WERI-Rb-1 (cell line): ENCODE measurements at places on chromosomes 5 and 9.

DNA sequence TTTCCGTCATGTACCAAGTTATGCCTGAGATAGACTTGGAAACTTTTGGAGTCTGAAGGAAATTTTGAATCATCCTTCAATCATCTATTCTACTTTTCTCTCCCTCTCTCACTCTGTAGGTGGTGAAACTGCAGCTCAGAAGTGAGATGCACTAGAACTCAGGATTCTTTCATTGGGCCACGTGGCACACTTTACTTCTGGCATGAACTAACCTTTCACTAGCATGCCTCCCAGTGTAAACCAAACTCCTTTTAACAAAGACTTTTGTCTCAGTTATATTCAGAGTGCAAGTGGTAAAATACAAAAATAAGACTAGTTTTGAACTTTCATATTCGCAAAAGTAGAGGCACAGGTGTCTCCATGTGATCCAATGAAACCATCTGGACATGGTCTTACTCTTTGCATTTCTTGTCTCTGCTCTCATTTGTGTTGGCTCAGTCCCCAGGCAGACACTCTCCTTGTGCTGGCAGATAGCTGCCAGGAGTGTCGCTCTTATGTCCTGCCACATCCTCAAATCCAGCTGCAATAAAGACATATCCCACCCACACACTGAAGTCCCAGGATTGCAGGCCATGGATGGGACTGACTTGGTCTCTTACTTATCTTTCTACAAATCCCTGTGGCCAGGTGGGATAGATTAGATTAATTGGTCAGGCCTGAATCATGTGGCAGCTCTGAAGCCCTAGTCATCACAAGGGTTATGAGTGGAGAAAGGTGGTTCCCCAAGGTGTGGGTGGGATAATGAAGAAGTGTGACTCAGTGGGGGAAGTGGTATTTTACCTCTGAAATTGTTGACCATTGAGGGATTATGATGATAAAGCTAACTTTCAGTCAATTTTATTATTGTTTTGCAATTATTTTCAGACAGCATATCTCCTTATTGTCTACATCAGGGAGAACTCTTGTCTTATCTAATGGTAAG, 267.5 kb downstream of the GABRB2 start:
- no peak for DNase-seq

- DNase-seq = no peak
These were observed 453.3 kb downstream of the KDM4C start for GRCh38 chr9:7210854-7211637.

DNA sequence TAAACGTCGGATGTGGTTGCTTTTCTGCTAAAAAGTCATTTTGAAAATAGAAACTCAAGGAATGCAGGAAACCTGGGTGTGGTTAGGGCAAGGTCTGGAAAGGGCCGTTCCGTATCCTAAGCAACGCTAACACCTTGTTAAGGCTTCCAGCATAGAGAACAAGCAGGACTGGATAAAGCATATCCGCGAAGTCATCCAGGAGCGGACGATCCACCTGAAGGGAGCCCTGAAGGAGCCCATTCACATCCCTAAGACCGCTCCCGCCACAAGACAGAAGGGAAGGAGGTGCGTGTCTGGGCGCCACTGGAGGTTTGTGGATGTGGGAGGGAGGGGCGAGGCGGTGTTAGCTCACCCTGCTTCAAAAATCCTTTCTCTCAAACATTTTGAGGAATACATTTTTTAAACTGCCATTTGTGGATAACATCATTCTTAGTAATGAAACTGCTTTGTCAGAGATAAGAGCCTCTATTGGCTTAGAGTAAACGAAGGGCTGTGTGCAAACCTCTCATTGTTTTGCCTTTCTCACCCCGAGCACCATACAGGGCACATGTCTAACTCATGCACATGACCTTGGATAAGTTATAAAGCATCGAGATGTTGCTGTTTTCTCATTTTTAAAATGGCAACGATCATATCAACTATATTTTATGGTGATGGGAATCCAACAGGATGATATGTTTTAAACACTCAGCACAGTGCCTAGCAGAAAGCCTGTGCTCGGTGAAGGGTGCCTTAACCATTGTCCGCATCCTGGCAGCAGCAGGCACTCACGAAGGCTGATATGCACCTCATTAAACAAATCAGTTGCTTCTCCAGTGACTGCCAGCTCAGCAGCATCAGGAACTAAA, 175.7 kb upstream of the OTULINL start:
- no peak for DNase-seq

DNA sequence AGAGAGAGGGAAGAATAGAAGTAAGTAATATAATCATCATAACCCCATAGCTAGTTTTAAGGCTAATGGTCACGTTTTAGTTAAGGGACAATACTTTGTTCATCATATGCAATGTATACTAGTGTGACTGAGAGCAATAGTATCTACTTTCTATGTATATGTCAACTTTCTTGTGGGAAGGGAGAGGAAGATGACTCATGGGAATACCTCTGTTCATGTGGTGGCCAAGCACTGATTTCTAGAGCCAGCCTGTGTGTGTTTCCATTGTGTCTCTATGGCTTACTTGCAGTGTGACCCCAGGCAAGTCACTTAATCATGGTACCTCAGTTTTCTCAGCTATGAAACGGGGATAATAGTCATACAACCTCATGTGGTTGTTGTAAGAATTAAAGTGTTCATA, 639.6 kb downstream of the CETN3 start:
- DNase-seq = no peak

DNA sequence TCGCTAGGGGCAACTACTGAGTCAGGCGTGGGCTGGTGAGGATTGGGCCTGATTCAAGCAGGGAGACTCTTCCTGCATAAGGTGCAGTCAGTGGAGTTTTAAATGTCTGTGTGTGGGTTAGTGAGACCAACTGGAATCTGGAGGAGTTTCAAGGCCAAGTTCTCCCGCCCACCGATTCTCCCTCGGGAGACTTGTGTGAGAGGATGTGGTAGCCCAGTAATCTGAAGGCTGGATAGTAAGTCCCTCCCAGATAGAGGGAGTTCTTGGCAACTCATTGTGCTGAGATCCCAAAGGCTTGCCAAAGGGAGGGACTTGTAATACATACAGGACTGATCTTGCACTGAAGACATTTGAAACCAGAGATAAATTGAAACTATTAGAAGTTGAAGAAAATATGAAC, 51.8 kb downstream of the WDR36 start:
- no peak for DNase-seq

- no peak for DNase-seq
These were observed 133.9 kb downstream of the TLE4 start for GRCh38 chr9:79705704-79706103.

- DNase-seq = no peak
These were observed 15.2 kb downstream of the RAPGEF1 start for GRCh38 chr9:131724683-131725082.

DNA sequence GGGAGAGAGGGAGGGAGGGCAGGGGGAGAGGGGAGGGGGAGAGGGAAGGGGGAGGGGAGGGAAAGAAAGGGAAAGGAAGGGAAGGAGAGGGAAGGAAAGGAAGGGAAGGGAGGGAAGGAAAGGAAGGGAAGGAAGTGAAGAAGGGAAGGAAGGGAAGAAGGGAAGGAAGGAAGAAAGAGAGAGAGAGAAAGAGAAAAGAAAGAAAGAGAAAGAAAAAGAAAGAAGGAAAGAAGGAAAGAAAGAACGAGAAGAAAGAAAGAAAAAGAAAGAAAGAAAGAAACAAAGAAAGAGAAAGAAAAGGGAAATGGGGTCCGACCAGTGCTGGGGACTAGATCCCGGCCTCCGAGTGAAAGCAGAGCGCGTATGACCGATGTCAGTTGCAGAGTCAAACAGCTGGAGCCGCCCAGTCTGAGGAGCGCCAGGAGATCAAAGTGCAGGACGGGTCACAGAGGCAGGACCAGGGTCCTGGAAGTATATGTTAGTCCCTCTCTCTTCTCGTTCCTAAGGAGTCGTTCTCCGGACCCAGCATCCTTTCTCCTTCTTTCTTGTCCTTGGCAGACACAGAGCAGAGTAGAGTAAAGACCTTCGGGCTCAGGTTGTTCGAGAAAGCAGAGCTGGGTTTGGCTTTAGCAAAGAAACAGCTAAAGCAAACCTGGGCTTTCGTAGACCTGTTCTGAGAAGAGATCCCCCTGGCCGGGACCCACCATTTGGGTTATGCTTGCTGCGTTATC, 305.4 kb upstream of the MSX2 start:
- no peak for DNase-seq

GRCh38 chr5:665541-665955, 27.6 kb downstream of the TPPP start:
- peak; percentile 64 for DNase-seq

GRCh38 chr5:139335811-139336210, 5.8 kb upstream of the PAIP2 start:
- no peak for DNase-seq

GRCh38 chr5:69209602-69210001, 20.2 kb downstream of the CENPH start:
- no peak for DNase-seq

DNA sequence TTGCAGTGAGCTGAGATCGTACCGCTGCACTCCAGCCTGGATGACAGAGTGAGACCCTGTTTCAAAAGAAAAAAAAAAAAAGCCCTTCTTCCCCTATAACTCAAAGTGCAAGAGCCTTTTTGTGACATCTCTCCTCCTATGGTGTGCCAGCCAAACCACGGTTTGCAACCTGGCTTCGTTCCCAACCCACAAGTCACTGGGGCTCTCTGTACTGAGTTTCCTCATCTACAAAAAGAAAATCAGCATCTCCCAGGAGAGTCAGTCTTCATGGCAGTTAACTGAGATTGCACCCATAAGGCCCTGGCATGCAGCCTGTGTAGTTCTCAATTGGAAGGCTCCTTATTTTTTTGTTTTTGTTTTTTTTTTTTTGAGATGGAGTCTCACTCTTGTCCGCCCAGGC, 14.8 kb downstream of the ODF2 start:
- no peak for DNase-seq

DNA sequence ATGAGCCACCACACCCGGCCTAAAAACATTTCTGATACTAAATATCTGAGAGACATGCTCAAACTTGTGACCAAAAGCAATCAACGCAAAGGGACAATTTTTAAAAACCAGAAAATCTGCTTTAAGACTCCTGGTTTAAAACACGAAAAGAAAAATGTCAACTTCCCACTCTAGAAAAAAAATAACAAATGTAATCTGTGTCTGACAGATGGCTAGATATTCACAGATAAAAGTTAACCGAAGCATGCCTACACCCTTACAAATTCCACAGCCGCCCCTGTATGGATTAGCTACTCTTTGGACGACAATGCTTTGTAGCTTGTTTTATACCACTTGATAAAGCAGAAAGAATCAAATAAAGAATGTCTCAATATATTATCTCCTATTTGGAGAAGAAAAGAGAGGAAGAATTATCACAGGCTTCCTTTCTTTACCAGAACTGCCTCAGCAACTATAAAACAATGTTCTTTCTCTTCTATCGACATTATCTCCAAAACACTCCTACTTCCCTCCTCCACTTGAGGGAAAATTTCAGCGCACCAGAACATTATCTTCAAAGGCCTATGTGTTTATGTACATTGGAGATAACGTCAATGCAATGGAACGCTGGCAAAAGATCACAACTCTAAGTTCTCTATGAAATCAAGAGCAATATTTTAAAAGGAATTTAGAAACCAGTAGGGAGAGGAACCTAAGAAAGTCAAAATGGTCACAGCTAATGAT, 26.2 kb downstream of the CEMIP2 start:
- DNase-seq = no peak

GRCh38 chr9:17656889-17657288, 78.0 kb downstream of the SH3GL2 start:
- no peak for DNase-seq

GRCh38 chr5:35819668-35820067, 37.0 kb upstream of the IL7R start:
- DNase-seq = no peak

GRCh38 chr5:151799407-151799806, 27.7 kb downstream of the G3BP1 start:
- DNase-seq = no peak

GRCh38 chr9:1046639-1047572, 3.3 kb upstream of the DMRT2 start:
- DNase-seq = no peak

- no peak for DNase-seq
These were observed 139.9 kb downstream of the RFX3 start for GRCh38 chr9:3385871-3386270.

GRCh38 chr5:418162-419121, 24.5 kb upstream of the EXOC3 start:
- peak; percentile 38 for DNase-seq

DNA sequence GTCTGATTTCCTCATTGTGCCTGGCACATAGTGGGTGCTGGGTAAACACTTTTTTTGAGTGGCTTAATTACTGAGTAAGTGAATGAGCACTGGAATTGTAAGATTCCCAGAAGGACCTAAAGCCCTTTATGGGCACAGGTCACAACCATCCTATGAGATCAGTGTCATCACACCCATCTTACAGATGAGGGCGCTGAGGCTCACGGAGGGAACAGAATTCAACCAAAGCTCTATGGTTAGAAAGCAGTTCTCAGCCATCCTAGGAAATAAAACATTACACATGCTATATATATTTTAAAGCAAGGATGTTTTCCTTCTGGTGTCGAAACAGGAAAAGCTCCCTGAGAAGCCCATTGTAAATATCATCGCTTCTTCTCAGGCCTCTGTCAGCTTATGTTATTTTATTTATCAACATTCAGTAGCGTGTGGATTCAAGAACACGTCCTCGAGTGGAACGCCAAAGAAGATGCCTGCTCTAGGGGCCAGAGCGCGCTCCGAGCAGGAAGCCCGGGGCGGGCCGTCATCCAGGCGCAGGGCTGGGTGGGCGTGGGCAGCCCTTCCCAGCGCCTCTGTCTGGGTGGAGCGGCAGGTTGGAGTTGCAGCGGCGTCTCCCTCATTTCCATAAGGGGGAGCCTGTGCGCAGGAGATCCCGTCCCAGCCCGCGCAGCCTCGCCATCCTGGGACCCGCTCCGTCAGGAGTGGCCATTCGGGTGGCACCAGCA, 155.8 kb upstream of the SMIM23 start:
- DNase-seq = peak; percentile 76

- no peak for DNase-seq
These were observed 16.9 kb downstream of the PCSK5 start for GRCh38 chr9:75907329-75907728.

GRCh38 chr9:115849679-115850412, 303.7 kb upstream of the PAPPA start:
- DNase-seq = no peak

GRCh38 chr9:28662675-28663074, 1089.4 kb upstream of the C9orf72 start:
- no peak for DNase-seq

GRCh38 chr9:90433398-90433941, 209.2 kb downstream of the DIRAS2 start:
- peak; percentile 94 for DNase-seq

- DNase-seq = no peak
These were observed 79.6 kb upstream of the BNC2 start for GRCh38 chr9:16950051-16950450.
